ENCODE measurements at places on chromosomes 7 and 10.

GRCh38 chr7:25459057-25459456 lies 230.8 kb upstream of the NPVF start:
- no peak for DNase-seq

DNA sequence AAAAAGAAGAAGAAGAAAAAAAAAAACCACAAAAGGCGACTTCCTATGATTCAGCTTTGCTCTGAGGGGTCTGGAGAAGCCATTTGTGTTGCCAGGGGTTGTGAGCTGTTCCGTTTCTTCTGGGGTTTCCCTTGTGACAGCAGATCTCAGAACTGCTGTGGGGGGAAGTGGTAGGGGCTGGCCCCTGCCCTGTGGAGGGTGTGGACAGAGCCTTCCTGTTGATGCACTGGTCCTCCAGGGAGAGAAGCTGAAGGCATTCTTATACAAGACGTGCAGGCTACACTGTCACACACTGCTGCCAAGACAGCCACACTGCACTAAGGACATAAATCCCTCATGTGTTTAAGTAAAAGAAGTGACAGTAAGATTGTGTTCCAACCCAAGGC lies 17.3 kb upstream of the CSGALNACT2 start:
- DNase-seq = no peak

- no peak for DNase-seq
Observed at GRCh38 chr10:1715821-1716220, 21.5 kb downstream of the ADARB2 start.

DNA sequence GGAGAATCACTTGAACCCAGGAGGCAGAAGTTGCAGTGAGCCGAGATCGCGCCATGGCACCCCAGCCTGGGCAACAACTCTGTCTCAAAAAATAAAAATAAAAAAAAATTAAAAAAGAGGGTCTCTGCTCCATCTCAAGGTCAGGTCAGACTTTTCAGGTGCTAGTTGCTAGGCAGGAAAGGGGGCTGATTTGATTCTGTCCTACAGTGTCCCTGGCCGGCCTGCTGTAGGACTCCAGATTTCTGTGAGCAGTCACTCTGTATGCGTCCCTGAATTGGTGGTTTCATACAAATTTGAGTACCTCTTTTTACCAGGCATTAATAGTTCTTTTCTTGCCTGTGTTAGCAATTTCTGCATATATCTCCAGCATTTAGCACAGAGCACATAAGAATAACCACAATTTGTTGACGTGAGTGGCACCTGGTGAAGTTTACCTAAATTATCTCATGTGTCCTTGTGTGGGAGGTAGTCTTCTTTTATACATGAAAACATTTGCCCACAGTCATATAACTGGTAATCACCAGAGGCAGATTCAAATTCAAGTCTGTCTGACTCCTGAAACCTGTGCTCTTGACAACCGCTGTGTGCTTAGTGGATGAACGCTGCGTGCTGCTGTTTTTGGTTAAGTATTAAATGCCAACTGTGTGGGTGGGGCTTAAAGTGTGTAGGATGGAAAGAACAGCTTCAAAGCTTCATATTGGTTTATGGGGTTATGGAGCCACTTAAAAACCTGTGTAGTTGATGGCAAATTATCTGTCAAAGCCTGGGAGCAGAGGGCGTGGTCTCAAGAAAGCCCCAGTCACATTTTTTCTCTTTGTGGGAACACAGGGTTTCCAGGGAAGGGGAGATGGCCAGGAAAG lies 3.2 kb upstream of the ZNF775 start:
- DNase-seq = no peak

DNA sequence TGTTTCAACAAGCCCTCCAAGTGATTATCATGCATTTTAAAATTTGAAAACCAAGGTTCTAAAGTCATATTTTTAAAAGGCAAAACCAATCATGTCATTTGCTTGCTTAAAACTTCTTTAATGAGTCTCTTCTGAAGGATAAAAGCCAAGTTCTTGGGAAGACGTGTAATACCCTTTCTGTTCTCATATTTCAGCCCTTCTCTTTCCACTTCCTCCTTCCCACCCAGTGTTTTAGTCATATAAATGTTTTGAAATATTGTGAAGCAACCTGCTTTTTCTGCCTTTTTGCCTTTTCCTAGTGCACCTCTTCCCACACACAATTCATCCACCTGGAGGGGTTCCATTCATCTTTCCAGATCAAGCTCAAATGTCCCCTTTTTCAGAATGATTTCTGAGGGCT lies 211.1 kb upstream of the LRRTM3 start:
- DNase-seq = no peak

Measured in breast epithelium (tissue), 4 donors.